ENCODE measurements at places on chromosomes 2 and 18.
A peak's percentile ranks its signal among the peaks of the same experiment; 100 is the strongest.

- no peak for DNase-seq
Observed at GRCh38 chr2:70793450-70793849, 3.0 kb upstream of the FIGLA start.

DNA sequence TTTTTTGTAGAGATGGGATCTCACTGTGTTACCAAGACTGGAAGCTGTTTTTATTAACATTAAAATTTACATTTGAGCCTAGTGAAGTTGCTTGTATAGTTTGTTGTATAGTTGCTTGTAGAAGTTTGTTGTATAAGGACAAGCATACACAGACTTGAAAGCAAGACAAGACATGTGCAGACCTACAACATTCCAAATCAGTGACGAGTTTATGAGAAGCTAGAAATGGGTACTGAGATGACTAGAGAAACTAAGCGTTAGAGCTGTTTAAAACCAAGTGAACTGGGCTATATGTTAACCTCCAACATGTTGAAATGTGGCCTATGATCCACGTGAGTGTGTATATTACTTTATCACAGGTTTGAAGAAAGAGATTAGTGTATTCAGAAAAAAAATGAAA is 39.1 kb downstream of the ABCB11 start:
- DNase-seq: no peak

GRCh38 chr18:21546423-21546822 is 54.1 kb downstream of the ESCO1 start:
- no peak for DNase-seq

DNA sequence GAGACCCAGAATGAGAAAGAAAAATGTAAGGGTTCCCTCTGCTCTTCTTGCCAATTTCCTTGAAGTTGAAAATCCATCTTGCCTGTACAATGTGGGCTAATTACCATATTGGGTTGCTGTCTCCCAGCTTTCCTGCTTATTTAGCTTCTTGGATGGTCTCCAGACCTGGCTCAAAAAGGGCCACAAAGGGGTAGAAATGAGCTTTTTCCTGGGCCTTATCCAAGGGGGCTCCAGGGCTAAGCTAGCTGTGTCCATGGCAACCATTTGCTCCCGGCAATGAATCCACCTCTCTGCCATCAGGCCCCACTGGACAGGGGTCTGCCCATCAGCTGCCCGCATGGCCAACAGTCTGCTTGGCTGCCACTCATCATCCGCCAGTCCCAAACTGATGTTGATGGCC is 85.0 kb downstream of the BOD1L2 start:
- no peak for DNase-seq

DNA sequence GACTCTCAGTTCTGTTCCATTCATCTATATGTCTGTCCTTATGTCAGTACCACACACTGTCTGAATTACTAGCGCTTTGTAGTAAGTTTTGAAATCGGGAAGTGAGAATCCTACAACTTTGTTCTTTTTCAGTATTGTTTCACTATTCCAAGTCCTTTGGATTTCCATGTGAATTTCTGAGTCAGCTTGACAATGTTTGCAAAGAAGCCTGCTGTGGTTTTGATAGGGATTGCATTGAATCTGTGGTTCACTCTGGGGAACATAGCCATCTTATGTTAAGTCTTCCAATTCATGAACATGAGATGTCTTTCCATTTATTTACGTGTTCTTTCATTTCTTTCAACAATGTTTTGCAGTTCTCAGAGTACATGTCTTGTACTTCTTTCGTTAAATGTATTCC is 15.0 kb downstream of the SLC3A1 start:
- no peak for DNase-seq

GRCh38 chr2:57210855-57211254 is 835.8 kb upstream of the VRK2 start:
- no peak for DNase-seq

DNA sequence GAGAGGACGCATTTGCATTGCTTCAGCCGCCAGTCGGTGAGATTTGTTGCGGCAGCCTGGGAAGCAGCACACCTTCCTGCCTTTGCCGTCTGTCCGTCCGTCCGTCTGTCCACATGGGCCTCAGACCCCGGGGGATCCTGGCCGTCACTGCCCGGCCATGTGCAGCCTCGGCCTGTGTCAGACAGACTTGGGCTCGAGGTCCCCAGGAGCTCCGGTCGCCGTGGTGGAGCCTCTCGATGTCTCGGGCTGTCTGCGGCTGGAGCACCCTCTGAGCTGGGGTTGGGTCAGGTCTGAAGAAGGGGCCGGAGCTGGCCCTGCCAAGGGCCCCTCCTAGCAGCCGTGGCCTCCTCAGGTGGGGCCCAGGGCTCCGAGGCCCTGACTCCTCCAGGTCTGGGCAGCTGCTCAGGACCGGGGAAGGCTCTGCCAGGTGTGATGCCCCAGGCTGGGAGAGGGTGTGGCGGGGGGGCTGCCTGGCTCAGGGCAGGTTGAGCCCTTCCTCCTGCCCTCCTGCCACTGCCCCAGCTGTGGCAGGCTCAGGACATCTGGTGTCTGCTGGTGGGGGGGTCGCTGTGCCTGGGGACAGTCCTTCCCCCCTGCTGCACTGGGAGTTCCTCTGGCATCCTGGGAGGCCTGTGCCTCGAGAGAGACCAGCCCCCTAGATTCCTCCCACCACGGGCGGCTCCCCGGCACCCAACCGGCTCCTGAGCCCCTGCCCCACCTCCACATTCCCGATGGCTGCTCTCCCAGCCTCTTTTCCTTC is 11.8 kb downstream of the NEU4 start:
- no peak for DNase-seq

- peak; percentile 21 for DNase-seq
Observed at GRCh38 chr18:78999939-79000338, 20.3 kb downstream of the SALL3 start.

GRCh38 chr2:210050885-210051284 is 48.4 kb downstream of the RPE start:
- no peak for DNase-seq

- DNase-seq: no peak
Observed at GRCh38 chr2:191170773-191171172, 20.0 kb upstream of the STAT4 start.

DNA sequence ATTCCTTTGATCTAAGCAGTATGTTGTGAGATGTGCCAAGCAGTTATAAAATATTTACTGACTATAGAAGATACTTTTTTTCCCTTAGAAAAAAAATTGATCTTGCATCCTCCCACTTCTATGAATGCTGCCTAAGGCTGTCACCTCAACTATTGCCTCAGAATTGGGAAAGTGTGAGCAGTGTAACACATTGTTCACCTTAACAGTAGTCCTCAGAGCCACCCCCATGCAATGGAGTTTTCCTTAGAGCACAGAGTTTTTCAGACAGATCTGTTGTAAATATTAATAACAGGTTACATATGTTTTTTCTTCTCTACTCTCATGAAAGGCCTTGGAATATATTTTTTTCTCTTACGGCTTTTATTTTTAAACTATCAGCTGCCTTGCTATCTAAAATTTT is 607.3 kb downstream of the STK39 start:
- DNase-seq: no peak

GRCh38 chr18:30889519-30890301 is 152.8 kb downstream of the DSC3 start:
- DNase-seq: no peak

DNA sequence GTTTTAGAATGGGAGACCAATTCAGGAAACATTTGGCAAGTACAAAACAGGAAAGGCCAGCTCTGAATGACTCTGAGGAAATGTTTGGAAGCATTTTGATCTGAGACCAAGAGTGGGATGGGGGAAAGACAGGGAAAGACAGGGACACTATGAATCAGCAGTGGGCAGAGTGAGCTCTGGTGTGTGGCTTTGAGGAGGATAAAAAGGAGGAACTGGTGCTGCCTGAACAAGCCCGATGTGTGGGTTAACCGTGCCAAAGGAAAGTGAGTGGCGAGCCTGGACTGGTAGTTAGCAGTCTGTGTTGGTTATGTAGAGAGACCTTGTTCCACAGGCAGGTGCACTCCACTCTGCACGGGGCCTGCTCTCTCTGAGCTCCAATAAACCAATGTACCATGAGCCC is 5.3 kb downstream of the MFSD6 start:
- no peak for DNase-seq

GRCh38 chr2:7355781-7356180 is 438.6 kb downstream of the RNF144A start:
- DNase-seq: no peak

- no peak for DNase-seq
Observed at GRCh38 chr2:199727306-199727705, 123.7 kb downstream of the FTCDNL1 start.

DNA sequence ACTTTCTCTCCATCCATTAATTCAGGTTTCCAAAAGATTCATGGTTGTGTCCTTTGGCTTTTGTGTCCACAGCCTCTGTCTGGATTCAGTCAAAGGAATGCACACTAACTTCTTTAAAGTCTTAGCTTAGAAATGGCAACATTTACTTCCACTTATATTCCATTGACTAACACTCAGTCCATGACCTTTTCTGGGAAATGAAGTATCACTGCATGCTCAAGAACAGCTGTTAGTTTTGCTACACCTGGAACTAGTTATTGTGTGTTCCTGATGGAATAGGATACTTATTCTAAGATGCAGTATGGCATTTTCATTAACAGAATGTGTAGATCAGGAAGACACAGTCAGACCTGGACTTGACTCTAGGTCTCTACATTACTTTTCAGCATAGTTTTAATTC is 88.8 kb downstream of the KYNU start:
- no peak for DNase-seq

GRCh38 chr18:76491776-76492668 is 3.0 kb downstream of the ZNF516 start:
- no peak for DNase-seq

GRCh38 chr2:114011713-114012112 is 121.8 kb downstream of the ACTR3 start:
- no peak for DNase-seq

- no peak for DNase-seq
Observed at GRCh38 chr2:33598561-33599174, 431 bp downstream of the FAM98A start.

DNA sequence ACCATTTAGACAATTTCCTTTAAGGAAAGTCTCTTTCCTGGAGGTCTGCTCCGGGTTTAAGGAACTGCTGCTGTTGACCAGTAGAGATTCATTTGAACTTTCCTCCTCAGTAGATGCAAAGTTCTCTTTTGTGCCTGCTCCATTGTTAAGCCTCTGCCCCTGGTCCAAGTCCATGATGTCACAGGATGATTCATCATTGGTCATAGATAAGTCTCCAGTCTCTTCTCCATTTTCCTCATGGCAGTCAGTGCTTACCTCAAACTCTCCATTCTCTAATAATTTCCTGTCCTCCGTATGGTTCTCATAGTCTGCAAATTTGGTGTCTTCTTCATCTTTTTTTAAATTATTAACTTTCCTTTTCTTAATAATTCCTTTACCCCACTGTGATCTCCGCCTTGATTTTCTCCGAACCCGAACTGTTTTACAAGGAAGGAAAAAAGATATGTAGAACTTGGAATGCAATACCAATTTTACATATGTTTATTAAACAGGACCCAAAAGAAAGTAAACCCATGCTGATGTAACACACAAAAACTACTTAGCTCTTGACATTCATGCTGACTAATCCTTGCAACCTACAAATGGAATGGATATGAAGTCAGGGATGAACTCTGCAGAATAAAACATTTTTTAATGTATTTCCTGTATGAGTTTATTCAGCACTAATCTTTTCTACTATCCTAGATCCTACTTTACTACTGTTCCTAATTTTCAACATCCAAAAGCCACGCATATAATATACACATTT is 169.1 kb downstream of the ATAD2B start:
- no peak for DNase-seq

DNA sequence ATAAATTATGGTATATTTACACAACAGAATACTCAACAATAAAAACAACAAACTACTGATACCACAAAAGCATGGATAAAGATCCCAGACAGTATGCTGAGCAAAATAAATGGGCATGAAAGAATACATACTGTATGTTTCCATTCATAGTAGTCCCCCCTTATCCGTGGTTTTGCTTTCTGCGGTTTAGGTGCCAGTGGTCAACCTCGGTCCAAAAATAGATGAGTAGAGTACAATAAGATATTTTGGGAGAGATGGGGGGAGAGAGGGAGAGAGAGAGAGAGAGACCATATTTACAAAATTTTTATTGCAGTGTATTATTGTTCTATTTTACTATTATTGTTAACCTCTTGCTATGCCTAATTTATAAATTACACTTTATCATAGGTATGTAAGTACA is 21.0 kb upstream of the TGFA start:
- no peak for DNase-seq

GRCh38 chr2:208285853-208286252 is 19.8 kb downstream of the PIKFYVE start:
- no peak for DNase-seq

GRCh38 chr18:11064106-11064505 is 85.3 kb downstream of the PIEZO2 start:
- DNase-seq: no peak

GRCh38 chr2:221929259-221929658 is 357.2 kb upstream of the EPHA4 start:
- no peak for DNase-seq

- no peak for DNase-seq
Observed at GRCh38 chr2:48624696-48625095, 7.0 kb downstream of the GTF2A1L start.

- no peak for DNase-seq
Observed at GRCh38 chr18:58541146-58541788, 87.6 kb downstream of the ALPK2 start.

- DNase-seq: no peak
Observed at GRCh38 chr2:176769499-176770370, 442.9 kb upstream of the HNRNPA3 start.

DNA sequence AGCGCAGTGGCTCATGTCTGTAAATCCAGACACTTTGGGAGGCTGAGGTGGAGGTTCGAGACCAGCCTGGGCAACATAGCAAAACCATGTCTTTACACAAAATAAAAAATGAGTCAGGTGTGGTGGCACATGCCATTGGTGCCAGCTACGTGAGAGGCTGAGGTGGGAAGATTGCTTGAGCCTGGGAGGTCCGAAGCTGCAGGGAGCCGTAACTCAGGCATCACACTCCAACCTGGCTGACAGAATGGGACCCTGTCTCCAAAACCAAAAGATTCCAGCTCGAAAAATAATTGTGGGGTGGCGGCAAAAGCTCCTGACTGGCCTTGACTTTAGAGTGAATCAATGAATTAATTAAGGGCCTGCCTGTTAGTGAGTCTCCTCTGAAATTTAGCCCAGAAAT is 1.2 kb upstream of the ALPP start:
- no peak for DNase-seq

DNA sequence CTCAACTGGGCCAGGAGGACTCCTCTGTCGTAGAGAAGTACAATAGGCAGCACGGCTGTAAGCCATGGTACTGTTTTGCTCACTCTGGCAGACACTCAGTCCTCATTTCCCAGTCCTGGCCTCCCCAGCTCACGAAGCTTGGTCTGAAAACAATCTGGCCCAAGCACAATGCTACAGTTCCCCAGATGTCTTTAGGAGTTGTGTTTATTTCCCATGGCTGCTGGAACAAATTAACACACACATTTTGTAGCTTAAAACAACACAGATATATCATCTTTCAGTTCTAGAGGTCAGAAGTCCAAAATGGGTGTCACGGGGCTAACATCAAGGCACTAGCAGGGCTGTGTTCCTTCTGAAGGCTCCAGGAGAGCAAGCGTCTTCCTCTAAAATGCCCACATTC is 13.0 kb downstream of the FABP1 start:
- no peak for DNase-seq

All from NCI-H1417 treated with DMSO at 0.1 percent for 48 hours (cell line).